MG63 (cell line): ENCODE measurements at places on chromosomes 4 and X.

DNA sequence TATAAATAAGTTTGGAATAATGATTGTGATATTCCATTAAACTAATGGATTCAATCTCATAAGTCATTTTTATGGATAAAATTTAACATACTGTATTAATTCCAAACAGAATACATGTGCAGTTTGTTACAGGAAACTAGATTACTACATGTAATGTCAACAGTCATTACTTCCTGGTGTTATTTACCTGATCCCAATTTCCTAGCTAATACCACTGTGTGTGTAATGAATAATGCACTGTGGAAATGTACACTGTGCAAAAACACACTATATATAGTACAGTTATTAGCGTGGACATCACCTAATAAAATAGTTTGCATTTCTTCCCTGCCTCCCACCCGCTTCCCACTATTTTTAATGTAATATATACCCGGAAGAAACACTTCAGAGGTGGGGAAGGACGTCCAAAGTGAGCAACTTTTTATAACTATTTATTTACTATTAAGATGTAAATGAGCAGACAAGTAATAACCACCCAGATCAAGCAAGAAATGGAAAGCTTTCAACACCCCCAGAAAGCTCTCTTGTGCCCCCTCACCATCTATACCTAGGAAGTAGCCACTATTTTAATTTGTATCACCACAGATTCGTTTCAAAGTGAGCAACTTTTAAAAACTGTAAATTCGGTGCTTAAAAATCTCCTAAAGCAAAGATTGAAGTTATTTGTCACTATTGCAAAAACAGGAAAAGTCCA, 219.1 kb downstream of the THOC2 start:
- no peak for DNase-seq

DNA sequence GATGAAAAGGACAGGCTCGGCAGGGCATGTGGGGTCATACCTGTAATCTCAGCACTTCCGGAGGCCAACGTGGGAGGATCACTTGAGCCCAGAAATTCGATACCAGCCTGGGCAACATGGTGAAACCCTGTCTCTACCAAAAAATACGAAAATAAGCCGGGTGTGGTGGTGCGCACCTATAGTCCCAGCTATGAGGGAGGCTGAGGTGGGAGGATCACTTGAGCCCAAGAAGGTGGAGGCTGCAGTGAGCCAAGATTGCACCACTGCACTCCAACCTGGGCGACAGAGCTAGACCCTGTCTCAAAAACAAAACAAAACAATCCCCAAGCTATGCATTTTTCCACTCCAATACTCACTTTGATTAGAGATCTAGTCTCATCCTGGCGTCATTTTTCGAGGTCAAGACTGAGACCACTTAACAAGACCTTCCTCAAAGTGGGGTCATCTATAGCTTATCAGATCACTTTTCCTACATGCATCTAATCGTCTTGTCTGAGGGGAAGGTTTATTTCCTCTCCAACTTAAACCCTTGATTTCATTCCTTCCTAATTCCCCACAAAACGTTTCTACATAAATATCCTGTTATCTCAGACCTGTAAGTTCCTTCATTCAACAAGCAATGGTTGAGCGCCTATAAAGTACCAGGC, 1.3 kb downstream of the NKAP start:
- no peak for DNase-seq

GRCh38 chrX:12709047-12709446, 82.2 kb upstream of the PRPS2 start:
- DNase-seq = no peak

- peak; percentile 46 for DNase-seq
Observed at GRCh38 chr4:54032558-54033135, 31.8 kb downstream of the CHIC2 start.

- no peak for DNase-seq
Observed at GRCh38 chr4:5122114-5122513, 70.8 kb downstream of the STK32B start.

DNA sequence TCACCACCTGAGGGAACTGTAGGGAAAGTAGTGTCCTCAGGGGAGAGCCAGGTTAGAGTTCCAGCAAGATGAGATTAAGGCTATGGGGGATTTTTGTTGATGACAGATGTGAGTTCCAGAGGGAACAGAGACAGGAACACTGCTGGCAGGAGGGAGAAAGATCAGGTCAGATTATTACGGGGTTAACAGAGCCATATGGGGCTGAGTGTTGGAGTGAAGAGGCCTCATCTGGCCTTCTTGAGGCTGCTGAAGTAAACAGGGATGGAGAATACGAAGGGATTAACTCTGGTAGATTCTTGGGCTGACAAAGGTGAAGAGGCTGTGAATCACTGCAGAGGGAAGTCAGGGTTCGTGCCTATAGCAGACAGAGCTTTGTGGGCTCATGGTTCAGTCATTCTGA, 47.9 kb upstream of the POU4F2 start:
- no peak for DNase-seq

DNA sequence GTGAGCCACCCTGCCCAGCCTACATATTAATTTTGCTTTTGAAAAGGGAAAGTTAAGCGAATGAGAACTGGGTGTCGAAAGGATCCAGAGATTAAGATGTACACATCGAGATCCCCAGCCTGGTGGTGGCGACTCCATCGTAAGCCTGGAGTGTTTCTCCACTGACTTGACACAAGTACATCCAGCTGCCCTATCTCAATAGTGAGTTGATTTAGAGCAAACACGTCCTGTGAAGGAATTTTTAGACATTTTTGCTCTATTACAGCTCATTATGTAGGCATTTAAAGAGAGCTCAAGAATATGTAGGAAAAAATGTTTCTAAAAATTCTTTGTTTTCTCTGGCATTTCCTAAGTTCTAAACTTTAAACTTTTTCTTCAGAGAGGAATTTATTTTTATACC, 11.7 kb upstream of the CLDN34 start:
- no peak for DNase-seq

- no peak for DNase-seq
Observed at GRCh38 chr4:125677665-125678307, 363.0 kb downstream of the FAT4 start.

- DNase-seq = no peak
Observed at GRCh38 chrX:24487571-24487970, 22.5 kb downstream of the PDK3 start.

DNA sequence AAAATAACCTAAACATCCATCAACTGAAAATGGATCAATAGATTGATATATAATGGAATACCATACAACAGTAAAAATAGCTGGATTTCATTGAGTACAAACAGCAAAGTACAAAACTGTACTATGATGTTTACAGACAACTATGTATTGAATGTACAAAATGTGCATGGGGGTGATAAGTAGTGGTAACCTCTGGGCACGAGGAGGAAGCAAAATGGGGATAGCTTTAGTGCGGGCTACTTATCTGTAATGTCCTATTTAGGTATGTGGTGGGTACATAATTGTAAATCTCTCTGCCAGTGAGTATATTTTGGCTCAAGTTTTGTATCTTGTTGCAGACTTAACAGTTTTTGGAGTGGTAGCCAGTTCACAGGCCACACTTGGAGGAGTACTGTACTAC, 123.6 kb downstream of the STAG2 start:
- no peak for DNase-seq

- DNase-seq = no peak
Observed at GRCh38 chr4:61501812-61502211, 301.7 kb downstream of the ADGRL3 start.

DNA sequence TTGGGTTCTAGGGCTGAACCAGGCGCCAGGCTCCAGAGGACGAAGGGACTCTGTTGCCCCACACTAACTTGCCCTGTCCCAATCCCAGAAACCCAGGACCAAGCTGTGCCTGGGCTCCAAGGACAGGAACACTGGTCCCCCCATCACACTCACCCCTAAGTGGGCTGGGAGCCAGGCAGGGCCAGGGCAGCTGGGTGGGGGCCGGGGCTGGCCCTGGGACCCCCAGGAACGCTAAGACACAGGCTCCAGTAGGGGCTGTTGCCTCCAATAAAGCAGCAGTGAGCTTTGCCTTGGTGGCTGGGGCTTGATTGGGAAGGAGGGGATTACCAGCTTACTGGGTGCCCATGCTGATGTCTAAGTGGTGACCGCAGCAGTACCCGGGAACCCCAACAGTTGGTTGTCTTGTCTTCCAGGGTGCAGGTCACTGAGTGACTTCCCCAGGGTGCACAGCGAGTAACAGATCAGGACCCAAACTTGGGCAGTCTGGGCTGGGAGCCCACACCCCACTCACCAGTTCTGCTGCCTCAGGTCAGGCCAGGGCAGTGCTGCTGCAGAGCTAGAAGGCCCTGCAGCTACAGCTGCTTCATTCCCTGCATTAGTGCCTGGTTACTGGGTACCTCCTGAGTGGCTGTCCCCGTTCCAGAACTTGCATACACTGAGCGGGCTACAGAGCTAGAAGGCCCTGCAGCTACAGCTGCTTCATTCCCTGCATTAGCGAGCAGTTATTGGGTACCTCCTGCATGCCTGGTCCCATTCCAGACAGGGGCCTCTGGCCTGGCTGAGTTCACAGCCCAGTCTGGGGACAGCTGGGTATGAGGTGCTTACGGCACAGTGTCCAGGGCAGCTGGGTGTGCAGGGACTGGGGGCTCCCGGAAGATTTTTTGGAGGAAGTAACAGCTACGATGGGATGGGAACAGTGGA, 9.4 kb upstream of the ADD1 start:
- no peak for DNase-seq

DNA sequence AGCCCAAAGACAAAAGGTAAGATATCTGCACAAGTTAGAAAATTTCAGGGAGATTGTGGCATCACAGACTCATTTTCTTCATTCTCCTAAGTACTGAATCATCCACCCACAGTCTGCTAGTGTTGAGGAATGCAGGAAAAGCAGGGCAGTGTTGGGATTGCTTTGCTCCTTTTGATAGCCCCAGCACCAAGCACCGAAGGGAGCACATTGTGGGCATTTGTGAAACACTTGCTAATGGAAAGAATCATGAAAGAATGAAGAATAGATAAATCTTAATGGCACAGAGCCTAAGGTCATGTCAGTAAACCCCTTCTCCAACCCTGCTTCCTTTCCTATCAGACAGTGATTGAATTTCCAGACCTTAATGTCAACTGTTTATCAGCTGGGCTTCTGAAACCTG, 103.1 kb upstream of the GPRIN3 start:
- DNase-seq = no peak

DNA sequence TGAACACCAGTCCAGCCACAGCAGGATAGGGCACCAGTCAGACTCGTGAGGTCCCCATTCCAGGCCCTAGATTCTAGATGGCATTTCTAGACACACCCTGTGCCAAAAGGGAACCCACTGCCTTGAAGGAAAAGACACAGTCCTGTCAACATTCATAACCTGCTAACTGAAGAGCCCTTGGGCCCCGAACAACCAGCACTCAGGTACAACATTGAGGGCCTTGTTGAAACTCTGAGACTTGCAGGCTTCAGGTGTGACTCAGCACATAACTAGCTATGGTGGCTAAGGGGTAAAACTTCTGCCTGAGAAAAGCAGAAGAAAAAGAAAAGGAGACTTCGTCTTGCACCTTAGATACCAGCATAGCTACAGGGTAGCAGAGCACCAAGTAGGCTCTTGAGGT, 252.9 kb upstream of the GRID2 start:
- DNase-seq = no peak

- DNase-seq = no peak
Observed at GRCh38 chr4:2372488-2373030, 45.9 kb downstream of the ZFYVE28 start.

GRCh38 chrX:7143941-7144525, 3.5 kb upstream of the STS start:
- no peak for DNase-seq

DNA sequence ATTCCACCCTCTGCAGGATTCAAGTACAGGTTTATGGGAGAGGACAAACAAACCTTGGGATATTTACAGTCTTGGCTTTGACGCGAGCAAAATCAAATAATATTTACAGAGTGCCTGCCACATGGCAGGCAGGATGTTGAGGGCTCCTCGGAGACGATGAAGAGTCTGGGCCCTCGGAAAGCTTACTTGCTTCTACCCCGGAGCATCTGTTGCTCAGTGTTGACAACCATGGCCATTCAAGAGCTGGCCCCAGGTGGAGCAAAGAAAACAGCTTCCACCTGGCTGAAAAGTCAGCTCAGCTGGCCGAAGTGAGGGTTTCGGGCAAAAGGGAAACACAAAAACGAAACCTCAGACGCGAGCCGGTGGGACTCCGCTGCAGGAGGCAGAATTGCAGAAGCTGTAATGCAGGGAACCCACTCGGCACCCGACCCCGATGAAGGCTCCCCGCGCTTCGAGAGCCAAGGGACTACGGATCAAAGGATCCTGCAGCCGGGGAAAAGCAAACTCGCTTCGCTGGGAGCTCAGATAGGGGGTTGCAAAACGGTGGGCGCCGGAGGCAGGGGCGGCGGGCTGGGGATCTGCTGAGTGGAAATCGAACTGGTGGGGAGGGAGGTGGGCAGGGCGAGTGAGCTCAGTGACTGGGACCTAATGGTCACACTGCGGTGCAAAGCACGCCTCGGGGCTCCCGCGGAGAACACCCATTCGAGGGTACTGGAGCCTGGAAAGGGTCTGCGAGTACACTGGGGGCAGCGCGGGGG, 805 bp downstream of the ATP8A1 start:
- DNase-seq = peak; percentile 30
